ENCODE measurements at places on chromosomes 1 and 21.
A peak's percentile ranks its signal among the peaks of the same experiment; 100 is the strongest.

DNA sequence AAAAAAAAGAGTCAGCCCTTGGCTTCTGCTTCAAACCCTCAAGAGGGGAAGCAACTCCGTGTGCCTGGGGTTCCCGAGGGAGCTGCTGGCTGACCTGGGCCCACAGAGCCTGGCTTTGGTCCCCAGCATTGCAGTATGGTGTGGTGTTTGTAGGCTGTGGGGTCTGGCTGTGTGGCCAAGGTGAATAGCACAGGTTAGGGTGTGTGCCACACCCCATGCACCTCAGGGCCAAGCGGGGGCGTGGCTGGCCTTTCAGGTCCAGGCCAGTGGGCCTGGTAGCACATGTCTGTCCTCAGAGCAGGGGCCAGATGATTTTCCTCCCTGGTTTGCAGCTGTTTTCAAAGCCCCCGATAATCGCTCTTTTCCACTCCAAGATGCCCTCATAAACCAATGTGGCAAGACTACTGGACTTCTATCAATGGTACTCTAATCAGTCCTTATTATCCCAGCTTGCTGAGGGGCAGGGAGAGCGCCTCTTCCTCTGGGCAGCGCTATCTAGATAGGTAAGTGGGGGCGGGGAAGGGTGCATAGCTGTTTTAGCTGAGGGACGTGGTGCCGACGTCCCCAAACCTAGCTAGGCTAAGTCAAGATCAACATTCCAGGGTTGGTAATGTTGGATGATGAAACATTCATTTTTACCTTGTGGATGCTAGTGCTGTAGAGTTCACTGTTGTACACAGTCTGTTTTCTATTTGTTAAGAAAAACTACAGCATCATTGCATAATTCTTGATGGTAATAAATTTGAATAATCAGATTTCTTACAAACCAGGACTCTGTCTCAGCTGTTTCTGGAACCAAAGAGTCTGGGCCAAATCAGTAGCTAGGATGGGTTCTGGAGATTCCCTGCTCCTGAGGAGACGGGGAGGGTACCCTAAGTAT lies 26.8 kb upstream of the KDM4A start:
- DNase-seq, result no peak

GRCh38 chr21:46089285-46089684 lies 8.6 kb upstream of the COL6A2 start:
- no peak for DNase-seq

GRCh38 chr1:228045871-228046270 lies 36.6 kb upstream of the ARF1 start:
- no peak for DNase-seq

GRCh38 chr1:50667272-50667671 lies 244.0 kb upstream of the DMRTA2 start:
- no peak for DNase-seq

DNA sequence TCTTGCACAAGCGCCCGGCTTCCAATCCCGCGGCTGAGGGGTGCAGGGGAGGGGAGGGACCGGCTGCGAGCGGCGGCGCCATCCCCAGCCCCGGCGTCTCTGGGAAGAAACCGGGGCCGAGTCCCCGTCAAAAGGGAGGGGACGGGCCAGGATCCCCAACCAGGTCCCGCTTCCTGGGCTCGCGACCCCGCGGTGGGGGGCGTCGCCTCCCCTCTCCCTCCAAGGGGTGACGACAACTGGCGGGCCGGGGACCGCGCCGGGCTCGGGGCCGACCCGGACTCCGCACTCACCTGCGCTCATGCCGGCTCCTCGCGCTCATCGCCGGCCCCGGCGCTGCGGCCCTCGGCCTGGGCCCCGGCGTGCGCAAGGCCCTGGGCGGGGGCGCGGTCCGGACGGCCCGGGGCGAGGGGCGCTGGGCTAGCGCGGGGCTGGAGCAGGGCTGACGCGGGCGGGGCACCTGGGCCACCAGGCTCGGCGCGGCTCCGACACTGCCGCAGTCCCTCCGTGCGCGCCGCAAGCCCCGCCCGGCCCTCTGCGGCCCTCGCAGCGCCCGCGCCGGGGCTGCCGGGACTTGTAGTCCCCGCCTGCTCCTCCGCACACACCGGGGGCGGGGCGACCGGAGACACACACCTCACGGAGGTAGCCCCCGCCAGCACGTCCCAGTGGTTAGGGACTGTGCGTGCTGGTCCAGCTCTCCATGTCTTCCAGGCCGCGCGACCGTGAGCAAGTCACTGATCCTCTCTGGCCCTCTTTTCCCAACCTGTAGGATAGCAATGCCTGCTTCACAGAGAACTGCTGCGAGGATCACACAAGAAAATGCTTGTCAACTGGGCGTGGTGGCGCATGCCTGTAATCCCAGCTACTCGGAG lies at the start of gene ATP13A2:
Gene ATP13A2 (minus strand): TSS at position 490 of the 869 bp plus-strand sequence. CDS start 190 bp downstream, at position 300.
- peak; percentile 89 for DNase-seq

- DNase-seq, result no peak
Measured at GRCh38 chr1:205318231-205318991, 3.1 kb downstream of the NUAK2 start.

GRCh38 chr1:167532964-167533824 lies 14.9 kb upstream of the CD247 start:
- DNase-seq, result no peak

GRCh38 chr1:110880708-110881374 lies 7.9 kb downstream of the CD53 start:
- DNase-seq, result no peak

Measured in GM12892 (cell line).